ENCODE measurements at places on chromosomes 5 and 9. TPM values are rescaled to one million over a fixed set of nuclear protein-coding genes. Genes with fewer than 3 reads are reported as not detected.

BSPRY gene
- total RNA-seq, result 10.8 TPM

CERT1 gene
- 60.7 TPM for total RNA-seq

PCDHAC1 gene
- total RNA-seq, result 3.7 TPM

SLC6A7 gene
- not detected for total RNA-seq

GRCh38 chr9:135083831-135084230 lies 3.6 kb upstream of the OLFM1 start:
- peak; percentile 67 for DNase-seq

DNA sequence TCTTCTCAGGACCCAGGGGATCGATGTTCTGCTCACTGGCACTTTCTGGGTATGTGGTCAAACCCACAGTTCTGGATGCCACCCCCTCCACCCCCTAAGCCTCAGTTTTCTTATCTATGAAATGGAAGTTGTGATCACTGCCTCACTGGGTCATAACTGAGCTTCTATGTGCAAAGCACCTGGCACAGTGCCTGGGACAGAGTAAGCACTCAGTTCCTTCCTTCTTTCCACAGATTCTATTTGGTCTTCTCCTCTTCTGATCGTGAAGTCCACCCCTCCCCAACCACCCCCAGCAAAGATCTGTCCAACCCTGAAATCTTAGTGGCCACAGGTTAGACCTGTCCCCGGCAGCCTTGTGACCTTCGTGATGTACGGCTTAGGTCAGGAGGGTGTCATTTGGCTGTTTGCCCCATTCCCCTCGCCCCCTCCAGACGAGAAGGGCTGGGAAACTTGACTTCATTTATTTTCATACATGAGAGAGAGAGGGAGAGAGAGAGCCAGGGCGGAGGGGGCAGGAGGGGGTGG lies 181.4 kb downstream of the FGF18 start:
- DNase-seq, result no peak

DNA sequence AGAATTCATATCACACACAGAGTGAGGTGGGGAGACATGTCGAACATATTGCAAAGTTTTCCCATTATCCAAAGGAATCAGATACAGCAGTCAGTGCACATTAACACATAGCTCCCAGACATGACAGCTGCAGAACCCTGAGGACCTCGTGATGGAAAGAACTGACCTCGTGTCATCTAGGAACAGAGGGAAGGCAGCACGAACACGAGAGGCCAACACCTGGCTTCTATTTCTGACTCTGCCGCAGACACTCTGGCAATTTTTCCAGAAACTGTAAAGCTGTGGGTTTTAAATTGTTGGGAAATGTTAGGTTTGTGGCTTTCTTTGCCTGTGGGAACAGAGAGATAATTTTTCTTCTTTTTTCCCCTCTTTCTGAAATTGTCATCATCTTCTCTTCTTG lies 315.0 kb upstream of the PIK3R1 start:
- DNase-seq, result no peak

DNA sequence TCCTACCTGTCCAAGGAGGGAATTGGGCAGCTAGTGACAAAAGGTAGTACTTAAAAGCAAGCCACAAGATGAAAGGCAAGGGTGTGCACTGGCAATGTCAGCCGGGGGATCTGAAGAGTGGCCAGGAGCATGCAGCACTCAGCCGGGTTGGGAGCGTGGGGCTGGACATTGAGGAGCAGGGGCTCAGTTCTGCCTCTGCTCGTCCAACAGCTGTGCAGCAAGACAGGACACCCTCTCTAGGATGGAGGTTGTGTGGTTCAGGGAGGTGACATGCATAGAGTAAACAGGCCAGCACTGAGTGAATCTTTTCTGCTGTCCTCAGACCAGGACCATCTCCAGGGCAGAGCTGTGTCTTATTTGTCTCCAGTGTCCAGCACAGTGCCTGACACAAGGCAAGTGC lies 235.3 kb downstream of the CRB2 start:
- no peak for DNase-seq

- no peak for DNase-seq
Observed at GRCh38 chr5:72412283-72413055, 92.3 kb downstream of the PTCD2 start.
